CD4-positive, alpha-beta T cell (primary cell): ENCODE measurements at places on chromosomes 6 and 20. TPM values are rescaled to one million over a fixed set of nuclear protein-coding genes. Genes with fewer than 3 reads are reported as not detected.

PPP1R16B gene
- 91.1 TPM for total RNA-seq

PLN gene
- not detected for total RNA-seq

IL17A gene
- total RNA-seq: 0.14 TPM

SLC22A2 gene
- total RNA-seq: not detected

- H3K36me3 ChIP-seq: no peaks in the 10 kb centered on the region
- no peaks in the 10 kb centered on the region for H3K4me1 ChIP-seq
- H3K4me3 ChIP-seq: no peak overlapping the region
- DNase-seq: no peak
Measured at GRCh38 chr6:138258991-138259390, 40.7 kb upstream of the PBOV1 start.

DNA sequence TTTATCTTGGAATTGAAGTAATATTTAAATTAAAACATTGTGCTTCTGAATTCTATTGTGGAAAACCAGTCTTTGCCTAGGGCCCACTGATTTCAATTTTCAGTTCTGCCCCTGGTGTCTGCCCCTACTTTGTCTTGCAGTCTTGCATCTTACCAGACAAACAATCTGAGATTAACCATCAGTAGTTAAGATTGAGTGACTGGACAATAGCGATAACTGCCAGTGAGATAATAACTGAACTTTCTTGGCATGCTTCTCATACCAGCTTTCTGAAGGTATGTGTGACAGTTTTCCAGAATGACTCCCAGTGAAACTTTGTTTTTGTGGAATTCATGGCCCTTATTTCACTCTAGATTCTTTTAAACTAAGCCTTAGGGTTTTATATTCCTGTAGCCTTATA, 53.5 kb downstream of the KCNQ5 start:
- no peaks in the 10 kb centered on the region for H3K36me3 ChIP-seq
- no peak overlapping the region for H3K4me3 ChIP-seq

GRCh38 chr6:16222826-16223225, 15.6 kb upstream of the GMPR start:
- no peaks in the 10 kb centered on the region for H3K4me1 ChIP-seq
- no peak overlapping the region for H3K27ac ChIP-seq
- H3K36me3 ChIP-seq: no peaks in the 10 kb centered on the region
- H3K4me3 ChIP-seq: no peak overlapping the region
- peaks cover 4% of the 10 kb centered on the region for H3K27me3 ChIP-seq

DNA sequence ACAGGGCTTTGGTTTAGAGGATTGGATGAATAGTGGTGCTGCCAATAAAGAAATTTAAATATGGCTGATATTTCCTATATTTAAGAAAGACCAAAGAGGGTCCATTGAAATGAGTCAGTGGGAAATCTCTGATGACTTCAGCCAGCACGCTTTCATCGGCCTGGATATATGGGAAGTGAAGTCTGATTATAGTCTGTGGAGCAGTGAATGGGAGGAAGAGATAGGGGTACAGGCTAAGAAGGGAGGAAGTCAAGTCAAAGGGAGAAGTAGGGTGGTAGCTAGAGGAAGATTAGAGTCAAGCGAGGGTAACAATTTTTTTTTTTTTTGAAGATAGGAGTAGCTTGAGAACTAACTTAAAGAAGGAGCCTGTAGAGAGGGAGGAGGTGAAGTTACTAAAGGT, 22.7 kb downstream of the SLC16A10 start:
- H3K27me3 ChIP-seq: no peaks in the 10 kb centered on the region
- no peak for DNase-seq
- no peak overlapping the region for H3K4me3 ChIP-seq
- H3K36me3 ChIP-seq: no peaks in the 10 kb centered on the region

- H3K27me3 ChIP-seq: no peaks in the 10 kb centered on the region
- no peak for DNase-seq
Measured at GRCh38 chr20:8633366-8633765, 435.5 kb upstream of the PLCB4 start.

GRCh38 chr6:157964100-157964499, 17.6 kb upstream of the SYNJ2 start:
- H3K4me3 ChIP-seq: no peak overlapping the region
- H3K36me3 ChIP-seq: no peaks in the 10 kb centered on the region
- peaks cover 17% of the 10 kb centered on the region for H3K4me1 ChIP-seq
- no peaks in the 10 kb centered on the region for H3K27me3 ChIP-seq
- no peak overlapping the region for H3K27ac ChIP-seq

GRCh38 chr6:70538376-70538775, 28.4 kb upstream of the SDHAF4 start:
- no peaks in the 10 kb centered on the region for H3K27me3 ChIP-seq
- peaks cover 2% of the 10 kb centered on the region for H3K36me3 ChIP-seq
- no peak overlapping the region for H3K4me3 ChIP-seq
- H3K4me1 ChIP-seq: no peaks in the 10 kb centered on the region
- H3K27ac ChIP-seq: no peak overlapping the region

DNA sequence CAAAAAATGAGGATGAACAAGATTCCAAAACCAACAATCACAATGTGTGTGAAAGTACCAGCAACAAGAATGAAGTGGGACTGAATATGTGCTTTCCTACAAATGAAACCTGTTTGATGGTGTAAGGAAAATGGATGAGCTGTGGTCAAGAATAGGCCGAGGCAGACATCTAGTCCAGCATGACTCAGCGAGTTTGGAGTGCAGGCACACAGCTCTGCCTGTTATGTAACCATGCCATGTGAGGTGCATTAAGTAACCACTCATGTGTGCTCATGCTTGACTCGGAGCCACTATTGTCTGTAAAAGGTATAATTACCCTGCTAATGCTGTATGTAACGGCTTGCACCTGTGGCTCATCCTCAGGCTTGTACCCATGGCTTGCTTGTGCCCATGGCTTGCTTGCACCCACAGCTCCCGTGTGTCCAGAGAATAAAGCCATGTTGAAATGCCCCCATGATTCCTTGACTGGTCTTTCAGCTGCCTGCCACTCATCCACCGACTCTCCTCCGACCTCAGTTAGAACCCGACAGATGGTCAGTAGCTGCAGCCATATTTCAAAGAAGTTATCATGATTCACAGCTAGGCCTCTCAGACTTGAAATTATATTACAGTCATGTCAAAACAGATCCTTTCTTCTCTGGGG, 98.7 kb downstream of the BACH2 start:
- peaks cover 10% of the 10 kb centered on the region for H3K36me3 ChIP-seq
- peaks cover 13% of the 10 kb centered on the region for H3K4me1 ChIP-seq
- H3K4me3 ChIP-seq: no peak overlapping the region
- H3K27ac ChIP-seq: no peak overlapping the region

DNA sequence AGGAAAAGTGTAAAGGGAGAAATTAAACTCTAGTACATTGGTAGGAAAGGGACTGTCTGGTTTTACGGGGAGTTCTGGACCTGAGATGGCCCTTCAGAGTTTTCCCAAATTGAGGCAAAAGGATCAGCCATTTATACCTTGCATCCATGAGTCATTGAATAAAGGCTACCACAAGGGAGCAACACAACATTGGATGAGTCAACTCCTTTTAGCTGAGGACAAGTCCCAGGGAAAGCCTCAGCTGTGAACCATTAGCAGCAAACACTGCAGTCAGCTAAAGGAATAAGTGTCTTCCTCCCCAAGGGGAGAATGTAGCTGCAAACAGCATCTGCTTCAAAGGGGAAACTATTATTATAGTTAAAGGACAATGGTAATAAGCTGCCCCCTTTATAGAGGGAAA, 468.7 kb upstream of the ID4 start:
- no peaks in the 10 kb centered on the region for H3K27me3 ChIP-seq
- H3K4me1 ChIP-seq: no peaks in the 10 kb centered on the region
- no peaks in the 10 kb centered on the region for H3K36me3 ChIP-seq
- no peak overlapping the region for H3K27ac ChIP-seq
- DNase-seq: no peak

DNA sequence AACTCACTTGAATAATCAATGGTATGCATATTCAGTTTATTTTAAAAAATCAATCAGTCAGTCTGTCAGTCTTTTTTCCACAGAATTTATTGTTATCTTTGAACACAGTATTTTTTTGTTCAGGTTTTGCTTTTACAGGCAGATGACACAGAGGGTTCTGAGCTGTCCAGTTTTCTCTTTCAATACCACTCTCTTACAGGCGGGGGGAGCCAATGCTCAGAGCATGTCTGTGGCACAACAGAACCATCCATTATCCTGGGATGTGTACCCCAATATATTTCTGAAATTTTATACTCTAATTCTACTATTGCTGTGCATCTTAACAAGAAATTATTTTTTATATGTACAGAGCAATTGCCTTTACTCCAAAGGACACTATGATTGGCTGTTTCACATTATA, 21.2 kb downstream of the ROS1 start:
- DNase-seq: no peak
- no peak overlapping the region for H3K4me3 ChIP-seq
- H3K27ac ChIP-seq: no peak overlapping the region

DNA sequence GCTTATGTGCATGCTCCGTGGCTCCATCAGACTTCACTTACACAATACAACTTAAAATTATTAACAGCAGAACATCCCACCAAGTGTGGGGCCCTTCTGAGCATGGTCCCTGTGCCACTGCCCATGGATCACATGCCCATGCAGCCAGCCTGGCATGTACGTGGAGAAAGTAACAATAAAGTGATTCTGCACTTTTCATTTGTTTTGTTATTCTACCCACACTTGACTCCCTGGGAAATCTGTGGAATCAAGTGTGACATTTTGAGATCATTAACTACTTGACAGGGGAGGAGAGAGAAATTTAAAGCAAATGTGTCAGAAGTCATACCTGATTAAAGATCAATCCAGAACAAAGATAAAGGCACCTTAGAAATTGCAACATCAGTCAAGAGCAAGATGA, 112.0 kb downstream of the ISM1 start:
- H3K27me3 ChIP-seq: no peaks in the 10 kb centered on the region
- no peak overlapping the region for H3K27ac ChIP-seq
- H3K4me3 ChIP-seq: no peak overlapping the region
- no peaks in the 10 kb centered on the region for H3K4me1 ChIP-seq

DNA sequence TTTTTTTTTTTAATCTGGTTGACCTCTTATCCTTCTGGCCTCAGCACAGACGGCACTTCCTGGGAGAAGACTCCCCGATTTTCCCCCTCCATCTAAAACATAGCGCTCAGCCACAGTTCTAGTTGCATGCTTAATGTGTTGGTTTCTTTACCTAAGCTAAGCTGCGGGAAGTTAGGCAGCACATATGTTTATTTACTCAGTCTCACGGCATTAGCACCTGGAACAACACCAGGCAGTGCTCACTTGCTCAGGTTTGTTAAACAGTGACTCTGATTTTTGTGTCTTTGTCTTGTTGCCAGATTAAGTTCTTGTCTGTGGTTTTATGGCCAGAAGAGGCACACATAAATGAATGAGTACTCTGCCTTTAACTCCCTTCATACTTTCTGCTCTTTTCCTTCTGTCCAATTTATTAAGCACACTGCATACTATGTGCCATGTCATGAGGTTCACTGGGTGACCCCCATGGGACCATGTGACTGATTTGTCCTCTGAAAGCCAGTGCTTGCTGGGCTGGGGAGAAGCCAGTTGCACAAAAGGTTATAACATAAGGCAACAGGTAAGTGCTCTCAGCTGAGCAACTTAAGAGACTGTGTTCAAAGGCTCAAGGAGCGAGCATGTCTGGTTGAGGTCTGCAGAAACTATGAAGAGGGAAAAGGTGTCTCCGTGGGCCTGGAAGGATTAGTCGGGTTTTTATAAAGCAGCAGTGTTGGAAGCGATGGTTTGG, 93.6 kb downstream of the RPP40 start:
- peaks cover 7% of the 10 kb centered on the region for H3K36me3 ChIP-seq
- H3K27ac ChIP-seq: no peak overlapping the region
- no peak overlapping the region for H3K4me3 ChIP-seq
- no peak for DNase-seq
- no peaks in the 10 kb centered on the region for H3K27me3 ChIP-seq

DNA sequence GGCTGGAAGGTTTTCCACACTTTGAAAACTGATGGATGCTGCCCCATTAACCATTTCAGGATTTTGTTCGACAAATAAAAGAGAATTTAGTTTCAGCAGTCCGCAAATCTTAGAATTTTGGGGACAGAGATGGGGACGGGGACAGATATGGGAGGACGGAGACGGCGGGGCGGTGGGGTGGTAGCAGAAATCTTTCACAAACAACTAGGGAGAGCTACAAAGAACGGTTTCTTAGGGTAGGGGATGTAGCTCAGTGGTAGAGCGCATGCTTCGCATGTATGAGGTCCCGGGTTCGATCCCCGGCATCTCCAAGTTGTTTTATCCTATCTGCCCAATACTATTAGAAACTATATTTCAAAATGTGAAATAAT, 15.1 kb downstream of the HMGN4 start:
- peak overlapping the region; percentile 60 for H3K4me3 ChIP-seq
- H3K27ac ChIP-seq: no peak overlapping the region
- H3K4me1 ChIP-seq: peaks cover 33% of the 10 kb centered on the region

GRCh38 chr6:163461696-163462095, 47.2 kb downstream of the QKI start:
- no peak overlapping the region for H3K4me3 ChIP-seq
- H3K36me3 ChIP-seq: no peaks in the 10 kb centered on the region
- peak overlapping the region; percentile 75 for H3K27ac ChIP-seq
- no peak for DNase-seq
- peaks cover 19% of the 10 kb centered on the region for H3K4me1 ChIP-seq

DNA sequence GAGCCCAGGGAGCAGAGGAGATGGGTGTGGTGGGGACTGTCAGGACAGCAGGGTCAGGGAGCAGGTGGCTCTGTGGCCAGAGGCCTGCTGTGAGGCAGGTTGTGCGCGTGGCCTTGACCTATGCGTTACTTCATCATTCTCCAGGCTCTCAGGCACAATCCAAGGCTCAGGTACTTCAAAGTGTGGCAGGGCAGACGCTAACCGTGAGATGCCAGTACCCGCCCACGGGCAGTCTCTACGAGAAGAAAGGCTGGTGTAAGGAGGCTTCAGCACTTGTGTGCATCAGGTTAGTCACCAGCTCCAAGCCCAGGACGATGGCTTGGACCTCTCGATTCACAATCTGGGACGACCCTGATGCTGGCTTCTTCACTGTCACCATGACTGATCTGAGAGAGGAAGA, 535 bp downstream of the NCR2 start:
- no peak overlapping the region for H3K4me3 ChIP-seq
- H3K36me3 ChIP-seq: no peaks in the 10 kb centered on the region
- no peak for DNase-seq
- H3K27me3 ChIP-seq: no peaks in the 10 kb centered on the region
- H3K4me1 ChIP-seq: peaks cover 45% of the 10 kb centered on the region
- no peak overlapping the region for H3K27ac ChIP-seq

DNA sequence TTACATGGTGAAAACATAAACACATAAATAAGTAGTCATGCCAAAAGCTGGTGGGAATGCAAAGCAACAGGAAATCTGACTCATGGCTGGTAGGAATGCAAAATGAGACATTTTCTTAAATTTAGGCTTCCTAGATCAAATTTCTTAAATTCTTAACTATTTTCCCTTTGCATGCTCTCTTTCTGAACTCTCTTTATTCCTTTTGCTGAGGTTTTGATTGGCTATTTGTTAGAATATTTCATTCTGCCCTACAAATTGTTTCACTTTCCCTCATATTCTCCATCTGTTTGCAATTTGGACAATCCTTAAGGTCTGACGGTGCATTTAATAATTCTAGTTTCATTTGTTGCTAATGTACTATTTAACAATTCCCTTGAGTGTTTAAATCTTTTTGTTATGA, 437.5 kb upstream of the RGS17 start:
- H3K27ac ChIP-seq: no peak overlapping the region
- H3K36me3 ChIP-seq: no peaks in the 10 kb centered on the region
- H3K27me3 ChIP-seq: no peaks in the 10 kb centered on the region
- H3K4me1 ChIP-seq: no peaks in the 10 kb centered on the region
